CD4-positive, alpha-beta T cell treated with Interleukin-6 at 100 ng/mL for 8 hours (primary cell): ENCODE measurements at places on chromosomes 16 and 17.

- DNase-seq, result no peak
Observed at GRCh38 chr17:17732892-17733670, 51.8 kb downstream of the RAI1 start.

DNA sequence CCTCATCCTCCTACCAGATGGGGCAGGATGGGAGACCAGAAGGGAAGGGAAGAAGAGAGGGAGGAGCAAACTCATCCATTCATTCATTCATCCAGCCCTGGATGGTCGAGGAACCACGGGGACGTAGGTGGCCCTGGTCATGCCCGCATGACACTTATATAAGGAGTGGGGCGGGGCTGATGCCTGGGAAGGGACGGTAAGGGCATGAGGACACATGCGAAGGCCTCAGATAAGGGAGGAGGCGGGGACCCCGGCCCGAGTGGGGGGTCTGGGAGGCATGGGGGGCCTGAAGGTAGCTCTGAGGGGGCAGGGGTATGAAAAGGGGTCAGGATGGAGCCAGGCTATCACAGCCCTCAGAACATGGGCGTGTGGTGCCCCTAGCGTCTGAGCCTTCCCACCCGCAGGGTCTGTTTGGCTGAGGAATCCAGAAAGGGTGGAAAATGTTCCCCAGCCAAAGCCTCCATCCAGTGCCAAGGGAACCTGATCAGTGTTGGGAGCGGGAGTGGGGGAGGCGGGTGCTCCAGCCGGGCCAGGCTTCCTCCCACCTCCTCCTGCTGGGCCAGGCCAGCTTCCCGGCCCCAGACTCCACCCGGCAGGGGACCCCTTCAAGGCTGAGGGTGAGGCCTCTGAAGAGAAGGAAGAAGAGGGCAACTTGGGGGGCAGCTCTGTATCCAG is 17.6 kb upstream of the CD79B start:
- DNase-seq, result no peak

GRCh38 chr16:88787579-88788314 is 2.7 kb upstream of the PIEZO1 start:
- no peak for DNase-seq

GRCh38 chr16:52212841-52213240 is 334.1 kb downstream of the TOX3 start:
- no peak for DNase-seq

GRCh38 chr16:85754413-85754812 is 3.5 kb upstream of the C16orf74 start:
- no peak for DNase-seq

DNA sequence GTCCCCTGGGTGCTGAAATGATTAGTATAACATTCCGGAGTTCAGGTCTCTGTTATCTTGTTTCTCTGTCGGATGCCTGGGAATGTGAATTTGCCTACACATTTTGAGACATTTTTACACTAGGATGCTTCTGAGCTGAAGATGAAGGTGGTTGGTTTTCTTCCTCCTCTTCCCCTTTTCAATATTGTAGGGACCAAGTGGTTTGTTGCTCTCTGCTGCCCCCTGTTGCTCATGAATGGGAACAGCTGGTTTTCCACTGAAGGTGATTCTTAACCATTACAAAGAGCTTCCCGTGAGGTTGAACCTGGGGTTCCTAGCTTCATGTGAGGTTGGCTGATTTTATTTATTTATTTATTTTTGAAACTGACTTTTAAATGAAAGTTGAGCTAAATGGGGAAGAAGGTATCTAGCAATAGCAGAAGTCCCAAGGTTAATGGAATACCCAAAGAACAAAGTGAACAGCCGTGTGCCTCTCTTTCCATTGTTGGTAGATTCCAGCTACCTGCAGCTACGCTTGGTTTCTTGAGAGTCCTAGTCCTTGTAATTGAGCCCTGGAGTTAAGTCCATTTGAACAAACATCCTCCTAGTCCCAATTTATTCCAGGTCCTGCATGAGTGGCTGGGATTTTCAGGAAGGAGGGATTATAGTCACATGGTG is 983.9 kb upstream of the EEF2KMT start:
- DNase-seq, result no peak

- DNase-seq, result no peak
Observed at GRCh38 chr16:82769845-82770244, 143.1 kb downstream of the CDH13 start.

DNA sequence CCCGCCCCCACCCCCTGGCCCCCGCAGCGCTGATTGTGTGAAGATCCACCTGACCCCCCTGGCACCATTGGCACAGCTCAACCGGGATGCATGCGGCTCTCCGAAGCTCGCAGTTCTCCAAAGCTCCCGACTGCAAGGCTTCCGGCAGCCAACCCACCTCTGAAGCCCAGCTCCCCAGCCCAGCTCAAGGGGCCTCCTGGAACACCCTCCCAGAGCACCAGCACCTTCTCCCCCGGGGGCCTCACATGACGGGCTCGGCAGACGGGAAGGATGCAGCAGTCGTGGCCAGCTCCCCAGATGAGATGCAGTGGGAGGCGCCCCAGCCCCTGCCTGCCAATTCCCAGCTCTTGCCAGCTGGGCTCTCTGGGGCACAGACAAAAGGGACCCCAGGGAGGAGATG is 215.3 kb downstream of the ZNF423 start:
- DNase-seq, result no peak

DNA sequence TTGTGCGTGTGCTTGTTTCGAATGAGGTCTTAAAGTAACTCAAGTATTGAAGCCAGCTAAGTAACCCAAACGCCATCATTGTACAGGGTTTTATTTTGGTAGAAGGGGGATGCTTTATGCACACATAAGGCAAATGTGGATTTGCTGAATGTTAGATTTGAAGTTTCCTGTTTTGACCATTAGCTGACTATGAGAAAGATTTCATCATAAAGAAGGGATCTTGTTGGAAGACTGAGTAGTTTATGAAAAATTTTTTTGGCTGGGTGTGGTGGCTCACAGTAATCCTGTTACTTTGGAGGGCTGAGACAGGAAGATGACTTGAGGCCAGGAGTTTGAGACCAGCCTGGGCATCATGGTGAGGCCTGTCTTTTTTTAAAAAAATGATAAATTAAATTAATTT is 10.0 kb upstream of the ZFP3 start:
- no peak for DNase-seq

DNA sequence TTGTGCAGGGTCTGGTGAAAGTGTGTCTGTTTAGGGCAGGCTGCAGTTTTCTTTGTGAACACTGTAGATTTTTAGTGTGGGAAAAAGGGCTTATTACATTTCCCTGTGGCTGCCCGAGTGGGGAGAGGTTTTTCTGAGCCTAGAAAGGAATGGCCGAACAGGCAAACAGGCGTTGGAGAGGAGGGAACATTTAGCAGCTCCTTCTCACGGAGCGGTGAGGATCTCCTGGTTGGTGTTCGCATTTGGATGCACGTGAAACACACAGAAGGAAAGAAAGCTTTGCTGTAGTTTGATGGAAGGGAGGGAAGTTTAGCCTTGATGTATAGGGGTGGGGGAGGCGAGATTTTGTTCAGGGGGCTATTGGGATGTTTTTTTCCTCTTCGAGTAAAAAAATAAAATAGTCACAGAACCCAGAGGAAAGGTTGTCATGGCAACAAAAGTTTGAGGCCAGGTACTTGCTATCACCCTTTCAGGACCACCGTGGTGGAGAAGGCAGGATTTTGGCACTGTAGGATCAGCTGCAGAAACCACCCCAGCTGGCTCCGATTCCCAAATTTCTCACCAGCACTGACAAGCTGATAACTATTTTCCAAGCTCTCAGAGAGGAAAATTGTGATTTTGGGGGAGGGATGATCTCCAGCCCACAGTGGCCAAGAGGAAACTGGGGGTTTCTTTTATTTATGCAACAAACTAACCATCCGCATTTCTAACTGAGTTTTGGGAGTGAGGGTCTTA is 3.5 kb downstream of the GSG1L start:
- DNase-seq, result no peak

GRCh38 chr16:2985893-2986355 is 5.7 kb upstream of the PKMYT1 start:
- no peak for DNase-seq

GRCh38 chr17:60461584-60461983 is 39.3 kb downstream of the CHCT1 start:
- DNase-seq, result no peak

GRCh38 chr17:2292100-2292499 is 11.5 kb downstream of the SMG6 start:
- no peak for DNase-seq

- DNase-seq, result no peak
Observed at GRCh38 chr17:50125420-50125997, 4.5 kb downstream of the SAMD14 start.
